ENCODE measurements at places on chromosomes 12 and 14.

DNA sequence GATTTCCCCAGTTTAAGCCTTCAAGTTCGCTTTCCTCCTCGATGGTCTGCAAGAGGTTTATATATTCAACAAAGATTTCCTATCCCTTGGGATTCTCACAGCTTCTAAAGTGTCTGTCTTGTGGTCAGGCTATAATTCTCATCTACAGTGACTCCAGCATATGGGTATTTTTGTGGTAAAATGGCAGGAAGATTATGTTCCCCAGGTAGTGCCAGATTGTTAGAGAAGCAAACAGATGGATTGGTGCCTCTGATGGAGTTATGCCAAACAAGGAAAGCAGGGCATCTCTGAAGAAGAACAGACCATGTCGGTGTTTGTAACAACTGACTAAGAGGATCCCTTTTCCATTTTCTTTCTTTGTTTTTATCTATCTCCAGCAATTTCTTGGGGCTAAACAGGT is 5.5 kb upstream of the CCDC175 start:
- no peak for DNase-seq

DNA sequence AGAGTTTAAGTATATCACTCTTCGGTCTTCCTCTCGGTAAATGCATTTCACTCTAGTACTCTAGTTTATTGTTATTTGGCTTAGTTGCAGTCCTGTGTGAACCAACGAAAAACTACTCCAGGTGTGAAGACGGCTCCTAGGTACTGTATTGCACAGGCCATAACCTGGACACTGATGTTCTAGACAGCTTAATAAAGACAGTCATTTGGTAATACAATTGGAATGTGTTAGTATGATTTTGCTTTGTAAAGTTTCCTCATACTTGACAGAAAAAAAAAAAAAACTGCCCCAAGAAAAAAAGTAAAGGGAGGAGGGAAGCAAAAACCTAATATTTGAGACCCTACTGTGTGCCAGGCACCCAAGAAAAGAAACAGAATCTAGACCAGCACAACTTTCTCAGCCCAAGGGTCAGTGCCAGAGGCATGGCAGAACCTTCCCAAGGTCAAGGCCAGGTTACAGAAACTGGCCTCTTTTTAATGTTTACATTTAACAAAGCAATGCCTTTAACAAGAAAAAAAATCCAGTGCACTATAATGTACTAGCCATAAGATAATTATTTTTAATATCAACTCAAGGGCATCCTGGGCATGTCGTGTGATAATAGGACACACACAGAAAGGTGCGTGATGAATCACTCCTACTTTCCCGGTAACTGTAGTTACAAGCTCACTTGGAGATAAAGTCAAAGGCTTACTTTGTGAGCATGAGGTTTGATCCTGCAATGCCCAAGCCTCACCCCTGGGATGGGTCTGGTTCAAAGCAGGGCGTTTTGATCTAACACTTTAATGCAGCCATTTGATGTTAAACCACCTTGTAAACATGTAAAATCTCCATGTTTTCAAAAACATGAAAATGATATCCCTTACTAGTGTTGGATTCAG is 110.6 kb downstream of the BMP4 start:
- DNase-seq = no peak

- no peak for DNase-seq
Measured at GRCh38 chr12:23133471-23133870, 508.5 kb downstream of the ETNK1 start.

DNA sequence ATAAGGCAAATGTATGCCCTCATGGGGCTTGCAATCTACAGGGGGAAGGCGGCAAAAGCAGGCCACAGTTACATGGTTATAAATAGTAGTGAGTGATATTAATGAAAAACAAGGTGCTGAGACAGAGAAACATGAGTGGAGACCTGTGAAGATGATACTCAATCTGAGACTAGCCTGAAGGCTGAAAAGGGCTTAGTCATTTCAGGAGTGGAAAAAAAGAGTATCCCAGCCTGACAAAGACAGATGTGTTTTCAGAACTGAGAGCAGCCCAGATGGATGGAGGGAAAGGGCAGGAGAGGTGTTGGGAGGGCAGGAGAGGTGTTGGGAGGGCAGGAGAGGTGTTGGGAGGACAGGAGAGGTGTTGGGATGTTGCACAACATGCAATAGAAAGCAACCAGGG is 181.9 kb downstream of the C12orf42 start:
- DNase-seq = no peak

- no peak for DNase-seq
Measured at GRCh38 chr12:95857156-95857555, 1.6 kb upstream of the SNRPF start.

DNA sequence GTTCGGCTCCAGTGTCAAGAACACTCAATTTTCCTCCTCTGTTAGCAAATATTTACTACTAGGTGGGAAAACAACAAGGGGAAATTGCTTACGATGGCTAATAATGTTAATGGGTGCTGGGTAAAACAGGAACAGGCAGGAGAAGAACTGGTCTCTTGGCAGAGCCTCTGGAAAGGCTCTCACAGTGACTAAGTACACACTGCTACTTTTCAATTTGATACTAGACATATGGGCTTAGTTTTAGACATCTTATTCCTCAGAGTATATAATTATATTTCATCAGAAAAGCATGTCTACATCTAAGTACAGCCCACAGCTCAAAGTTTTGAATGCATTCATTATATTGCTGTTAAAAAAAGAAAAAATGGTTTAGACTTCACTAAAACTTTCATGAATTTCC is 65.4 kb upstream of the SAV1 start:
- no peak for DNase-seq

- peak; percentile 1 for DNase-seq
Measured at GRCh38 chr12:94074980-94075629, 73.3 kb upstream of the PLXNC1 start.

DNA sequence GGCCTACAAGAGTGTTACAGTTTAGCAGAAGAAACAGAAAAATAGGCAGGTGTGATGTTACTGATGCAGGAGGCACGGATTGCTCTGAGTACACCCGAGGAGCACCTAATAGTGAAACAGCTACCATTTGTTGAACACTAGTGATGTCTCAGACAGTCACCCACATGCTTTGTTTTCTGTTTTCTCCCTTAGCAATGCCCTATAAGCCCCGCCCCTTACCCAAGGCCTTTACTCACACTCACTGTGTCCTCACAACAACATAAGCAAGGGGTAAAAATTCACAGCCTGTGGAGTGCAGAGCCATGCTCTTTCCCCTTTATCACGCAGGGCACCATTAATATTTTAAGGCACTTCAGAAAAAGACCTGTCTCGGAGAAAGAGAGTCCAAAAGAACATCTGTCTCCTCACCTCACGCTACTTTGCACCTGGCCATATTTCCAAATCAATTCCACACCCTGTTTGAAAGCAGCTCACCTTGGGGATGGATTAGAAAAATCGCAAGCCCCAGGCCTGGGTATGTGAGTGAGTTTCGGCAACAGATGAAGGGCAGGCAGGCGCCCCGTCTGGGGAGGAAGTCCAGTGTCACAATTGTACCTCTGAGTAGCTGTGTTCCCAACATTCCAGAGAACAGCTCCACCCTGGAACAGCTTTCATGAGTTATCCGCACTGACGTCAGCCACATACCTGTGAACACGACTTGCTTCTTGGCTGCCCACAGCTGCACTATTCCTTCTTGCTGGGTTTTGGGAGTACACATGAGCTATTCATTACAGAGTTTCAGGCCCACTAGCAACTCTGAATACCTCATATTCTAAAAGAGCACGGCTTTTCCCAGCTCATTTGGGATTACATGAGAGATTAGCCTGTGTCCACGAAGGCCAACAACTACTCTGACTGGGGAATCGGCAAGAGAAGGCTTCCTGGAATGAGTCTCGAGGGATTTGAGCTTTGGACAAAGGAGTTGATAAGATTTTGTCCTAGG is 26.0 kb downstream of the MAPK1IP1L start:
- DNase-seq = no peak

DNA sequence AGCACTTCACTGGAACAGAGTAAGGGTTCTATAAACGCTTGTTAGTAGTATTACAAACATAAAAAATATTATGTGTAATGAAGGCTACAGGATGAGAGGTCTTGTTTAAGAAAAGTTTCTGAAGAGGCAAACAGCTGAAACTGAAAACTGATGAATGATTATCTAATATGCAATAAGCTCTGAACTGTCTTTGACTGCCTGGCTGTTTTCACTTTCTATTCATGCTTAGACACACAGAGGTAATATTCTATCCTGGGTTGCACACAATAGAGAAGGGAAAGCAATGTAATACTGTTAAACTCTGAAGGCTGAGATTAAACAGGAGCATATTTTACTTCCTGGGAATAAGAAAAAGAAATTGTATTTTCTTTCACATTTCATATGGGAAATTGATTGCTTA is 251.3 kb downstream of the ALX1 start:
- DNase-seq = no peak

DNA sequence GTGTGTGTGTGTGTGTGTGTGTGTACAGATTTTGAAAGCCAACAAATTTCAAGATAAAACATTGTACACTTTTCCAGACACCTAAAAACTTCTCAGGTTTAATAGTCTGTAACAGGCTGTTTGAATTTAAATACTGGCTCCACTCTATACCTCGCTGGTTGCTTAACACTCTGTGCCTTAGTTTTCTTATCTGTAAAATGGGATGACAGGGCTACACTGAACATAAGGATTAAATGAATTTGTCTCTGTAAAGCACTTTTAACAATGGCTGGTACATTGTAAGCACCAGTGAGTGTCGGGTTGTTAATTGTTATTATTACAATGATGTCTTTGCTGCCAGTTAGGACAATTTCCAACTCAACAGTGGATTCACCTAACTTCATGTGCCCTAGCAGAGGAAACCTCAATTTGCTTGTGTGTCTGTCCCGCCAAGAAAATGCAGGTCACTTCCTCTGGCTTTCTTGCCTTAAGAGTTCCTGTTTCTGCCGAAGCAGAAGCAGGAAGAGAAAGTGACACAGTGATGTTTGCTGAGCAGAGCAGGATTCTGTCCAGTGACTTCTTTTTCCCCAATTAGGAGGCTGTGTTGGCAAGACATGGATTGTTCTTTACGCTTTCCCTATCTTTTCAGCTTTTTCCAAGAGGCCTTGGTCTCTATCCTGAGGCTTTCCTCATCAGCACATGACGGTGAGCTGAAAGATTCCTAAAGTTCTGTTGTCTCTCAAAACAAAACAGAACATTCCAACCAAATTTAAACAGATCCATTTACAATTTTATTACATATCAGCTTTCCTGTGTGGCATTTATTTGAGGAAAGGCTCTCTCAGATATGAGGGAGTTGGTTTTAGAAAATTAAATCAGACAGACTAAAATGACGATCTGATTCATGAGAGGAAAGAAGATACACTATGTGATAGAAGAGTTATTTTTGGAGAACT is 154.1 kb upstream of the ATP2B1 start:
- DNase-seq = no peak

DNA sequence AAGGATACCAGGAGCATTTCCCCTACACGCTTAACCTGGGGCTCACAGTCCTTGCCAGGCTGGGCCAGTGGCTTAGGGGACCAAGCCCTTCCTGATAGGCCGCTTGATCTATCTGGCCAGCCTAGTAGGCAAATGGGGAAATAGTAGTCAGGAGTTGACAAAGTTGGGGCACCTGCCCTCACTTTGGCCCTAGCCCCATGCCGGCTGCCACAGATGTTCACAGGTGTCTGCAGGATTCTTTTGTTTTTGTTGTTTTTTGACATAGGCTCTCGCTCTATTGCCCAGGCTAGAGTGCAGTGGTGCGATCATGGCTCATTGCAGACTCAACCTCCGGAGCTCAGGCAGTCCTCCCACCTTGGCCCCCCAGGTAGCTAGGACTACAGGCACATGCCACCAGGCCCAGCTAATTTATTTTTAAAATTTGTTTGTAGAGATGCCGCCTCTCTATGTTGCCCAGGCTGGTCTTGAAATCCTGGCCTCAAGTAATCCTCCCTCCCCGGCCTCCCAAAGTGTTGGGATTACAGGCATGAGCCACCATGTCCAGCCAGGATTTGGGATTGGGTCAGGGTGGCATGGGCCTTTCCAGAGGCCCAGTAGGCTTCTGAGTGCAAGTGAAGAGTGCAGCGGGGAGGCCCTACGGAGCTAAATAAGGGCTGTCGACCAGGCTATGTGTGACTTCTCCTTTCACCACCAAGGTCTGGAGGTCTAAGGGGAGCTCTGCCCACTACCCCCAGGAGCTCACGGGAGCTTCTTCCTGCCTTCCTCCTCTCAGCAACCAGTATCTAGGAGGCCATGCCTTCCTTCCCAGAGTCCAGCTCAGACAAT is 15.5 kb upstream of the HDAC7 start:
- no peak for DNase-seq

DNA sequence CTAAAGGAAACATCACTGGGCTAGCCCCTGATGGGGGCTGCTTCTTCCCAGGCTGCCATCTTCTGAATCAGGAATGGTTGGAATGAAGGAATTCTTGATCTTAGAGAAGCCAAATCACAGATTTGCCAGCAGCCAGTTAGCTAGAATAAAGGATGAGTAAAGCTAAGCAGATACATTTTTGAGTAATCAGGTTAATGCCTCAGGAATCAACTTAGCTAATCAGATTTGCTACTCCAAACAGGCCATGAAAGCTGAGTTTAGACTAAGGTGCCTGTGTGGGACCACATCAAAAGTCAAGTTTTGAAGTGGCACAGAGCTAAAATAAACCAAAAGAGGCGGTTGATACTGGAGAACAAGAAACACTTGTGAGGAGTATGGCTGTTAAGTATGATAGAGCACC is 28.8 kb upstream of the LMO3 start:
- DNase-seq = no peak

DNA sequence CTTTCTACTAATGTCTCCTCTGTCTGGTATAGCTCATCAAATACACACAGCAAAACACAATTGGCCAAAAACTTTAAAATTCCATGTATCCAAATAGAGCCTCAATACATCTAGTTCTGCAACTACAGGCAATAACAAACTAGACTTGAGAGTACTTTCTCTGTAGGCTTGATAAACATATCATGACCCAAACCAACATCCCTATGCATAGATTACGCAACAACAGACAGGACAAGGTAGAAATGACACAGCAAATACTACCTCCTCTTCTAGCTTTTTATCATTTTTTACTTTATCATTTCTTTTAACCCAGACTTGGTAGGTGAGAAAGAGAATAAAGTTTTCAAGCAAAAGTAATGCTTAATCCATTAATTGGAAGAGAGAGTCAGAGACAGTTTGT is 41.8 kb downstream of the EML5 start:
- DNase-seq = no peak

GRCh38 chr14:57930241-57930975 is 64.5 kb upstream of the SLC35F4 start:
- DNase-seq = no peak

- DNase-seq = no peak
Measured at GRCh38 chr12:19529951-19530636, 90.8 kb downstream of the AEBP2 start.

DNA sequence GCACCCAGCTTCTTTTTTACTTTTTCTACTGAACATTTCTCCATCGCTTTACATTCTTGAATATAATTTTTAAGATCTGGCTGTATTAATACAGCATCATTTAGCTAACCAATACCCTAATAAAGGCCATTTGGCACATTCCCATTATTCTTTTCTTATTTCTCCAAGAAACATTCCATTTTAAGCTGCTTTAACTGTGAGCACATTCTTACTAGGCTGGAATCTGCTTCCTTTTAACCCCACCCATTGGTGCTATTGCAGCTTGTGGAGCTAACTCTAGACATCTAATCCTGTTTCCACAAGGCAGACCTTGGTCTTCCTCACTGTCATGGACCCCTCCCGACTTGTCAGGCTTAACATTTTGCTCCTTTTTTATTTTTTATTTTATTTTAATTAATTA is 15.2 kb downstream of the CALM1 start:
- DNase-seq = no peak

GRCh38 chr14:26429205-26429604 is 168.6 kb downstream of the NOVA1 start:
- no peak for DNase-seq
